A549 treated with dexamethasone at 1 μM for 4 hours (cell line): ENCODE measurements at places on chromosomes 6 and 20. TPM values are rescaled to one million over a fixed set of nuclear protein-coding genes. Genes with fewer than 3 reads are reported as not detected.

HTR1E gene
- total RNA-seq = not detected in 5 replicates

PPP1R10 gene
- total RNA-seq = 26.5 to 49.0 TPM (median 36.6 TPM) in 5 replicates

TMEM244 gene
- not detected in 5 replicates for total RNA-seq

ITPA gene
- 116 to 135 TPM (median 122 TPM) in 5 replicates for total RNA-seq

PRICKLE4 gene
- total RNA-seq = 0.33 to 1.1 TPM (median 0.78 TPM) in 5 replicates
